ENCODE measurements at places on chromosomes 2 and 18.

DNA sequence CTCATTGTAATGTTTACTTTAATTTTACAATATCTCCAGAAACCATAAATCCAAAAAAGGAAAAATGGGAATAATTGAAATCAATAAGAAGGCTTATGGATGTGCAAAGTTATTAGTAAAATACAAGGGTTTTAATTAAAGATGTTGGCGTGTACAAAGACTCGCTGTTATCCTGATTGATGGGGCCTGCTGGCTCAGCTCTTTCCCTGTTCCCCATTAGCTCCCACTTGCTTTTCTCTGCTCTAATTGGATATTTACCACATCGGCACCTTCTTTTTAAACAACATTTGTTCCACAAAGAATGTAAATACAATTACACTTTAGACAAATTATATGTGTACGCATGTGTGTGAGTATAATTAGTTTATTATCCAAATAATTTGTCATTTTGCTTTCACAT, 796.6 kb downstream of the ERBB4 start:
- H3K4me3 ChIP-seq = no peak overlapping the region
- no peak overlapping the region for H3K27ac ChIP-seq
- H3K27me3 ChIP-seq = no peaks in the 10 kb centered on the region
- H3K4me1 ChIP-seq = no peaks in the 10 kb centered on the region

GRCh38 chr2:101823859-101824258, 126.4 kb downstream of the MAP4K4 start:
- ATAC-seq = no peak
- no peak overlapping the region for H3K4me3 ChIP-seq
- H3K36me3 ChIP-seq = no peaks in the 10 kb centered on the region
- no peaks in the 10 kb centered on the region for H3K27me3 ChIP-seq
- no peak overlapping the region for H3K27ac ChIP-seq
- H3K4me1 ChIP-seq = peaks cover 61% of the 10 kb centered on the region

GRCh38 chr2:241701149-241701398, 765 bp upstream of the ING5 start:
- H3K27ac ChIP-seq = peak overlapping the region; percentile 95
- peak overlapping the region; percentile 76 for H3K4me3 ChIP-seq
- no peak for ATAC-seq
- peaks cover 22% of the 10 kb centered on the region for H3K36me3 ChIP-seq
- peaks cover 34% of the 10 kb centered on the region for H3K4me1 ChIP-seq

DNA sequence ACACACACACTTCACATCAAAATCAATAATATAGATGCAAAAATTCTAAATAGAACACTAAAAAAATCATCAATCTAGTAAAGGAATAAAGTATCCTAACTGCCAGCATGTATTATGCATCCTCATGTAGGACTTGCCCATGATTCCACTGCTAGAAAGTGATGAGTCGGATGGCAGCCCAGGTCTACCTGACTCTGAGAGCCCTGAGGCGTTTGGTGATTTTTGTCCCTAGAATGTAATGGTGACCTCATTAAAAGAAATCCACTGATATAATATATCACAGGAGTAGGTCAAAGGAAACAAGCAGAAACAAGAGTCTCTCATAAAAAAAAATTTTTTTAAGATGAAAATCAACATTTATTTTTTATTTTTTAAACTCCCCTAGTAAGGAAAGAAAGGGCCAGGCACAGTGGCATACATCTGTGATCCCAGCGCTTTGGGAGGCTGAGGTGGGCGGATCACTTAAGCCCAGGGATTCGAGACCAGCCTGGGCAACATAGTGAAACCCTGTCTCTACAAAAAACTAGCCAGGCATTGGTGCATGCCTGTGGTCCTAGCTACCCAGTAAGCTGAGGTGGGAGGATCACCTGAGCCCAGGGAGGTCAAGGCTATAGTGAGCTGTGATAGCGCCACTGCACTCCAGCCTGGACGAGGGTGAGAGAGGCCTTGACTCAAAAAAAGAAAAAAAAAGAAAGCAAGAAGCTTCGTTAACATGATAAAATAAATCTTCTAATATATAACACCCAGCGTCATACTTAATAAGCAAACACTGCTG, 24.4 kb upstream of the ACTG2 start:
- peaks cover 5% of the 10 kb centered on the region for H3K4me1 ChIP-seq
- no peaks in the 10 kb centered on the region for H3K27me3 ChIP-seq
- H3K36me3 ChIP-seq = peaks cover 39% of the 10 kb centered on the region
- ATAC-seq = no peak
- no peak overlapping the region for H3K4me3 ChIP-seq
- peak overlapping the region; percentile 87 for H3K27ac ChIP-seq

- H3K36me3 ChIP-seq = peaks cover 97% of the 10 kb centered on the region
- no peak for ATAC-seq
- H3K27ac ChIP-seq = no peak overlapping the region
- H3K4me3 ChIP-seq = no peak overlapping the region
- no peaks in the 10 kb centered on the region for H3K27me3 ChIP-seq
- H3K4me1 ChIP-seq = peaks cover 4% of the 10 kb centered on the region
Observed at GRCh38 chr2:69345434-69345833, 41.6 kb downstream of the GFPT1 start.

Data from gastroesophageal sphincter (tissue), 4 donors.